ENCODE measurements at places on chromosomes 6 and 20.

- DNase-seq = no peak
Measured at GRCh38 chr6:12811519-12811918, 95.0 kb downstream of the PHACTR1 start.

- DNase-seq = no peak
Measured at GRCh38 chr6:111015389-111016124, 33.7 kb downstream of the RPF2 start.

DNA sequence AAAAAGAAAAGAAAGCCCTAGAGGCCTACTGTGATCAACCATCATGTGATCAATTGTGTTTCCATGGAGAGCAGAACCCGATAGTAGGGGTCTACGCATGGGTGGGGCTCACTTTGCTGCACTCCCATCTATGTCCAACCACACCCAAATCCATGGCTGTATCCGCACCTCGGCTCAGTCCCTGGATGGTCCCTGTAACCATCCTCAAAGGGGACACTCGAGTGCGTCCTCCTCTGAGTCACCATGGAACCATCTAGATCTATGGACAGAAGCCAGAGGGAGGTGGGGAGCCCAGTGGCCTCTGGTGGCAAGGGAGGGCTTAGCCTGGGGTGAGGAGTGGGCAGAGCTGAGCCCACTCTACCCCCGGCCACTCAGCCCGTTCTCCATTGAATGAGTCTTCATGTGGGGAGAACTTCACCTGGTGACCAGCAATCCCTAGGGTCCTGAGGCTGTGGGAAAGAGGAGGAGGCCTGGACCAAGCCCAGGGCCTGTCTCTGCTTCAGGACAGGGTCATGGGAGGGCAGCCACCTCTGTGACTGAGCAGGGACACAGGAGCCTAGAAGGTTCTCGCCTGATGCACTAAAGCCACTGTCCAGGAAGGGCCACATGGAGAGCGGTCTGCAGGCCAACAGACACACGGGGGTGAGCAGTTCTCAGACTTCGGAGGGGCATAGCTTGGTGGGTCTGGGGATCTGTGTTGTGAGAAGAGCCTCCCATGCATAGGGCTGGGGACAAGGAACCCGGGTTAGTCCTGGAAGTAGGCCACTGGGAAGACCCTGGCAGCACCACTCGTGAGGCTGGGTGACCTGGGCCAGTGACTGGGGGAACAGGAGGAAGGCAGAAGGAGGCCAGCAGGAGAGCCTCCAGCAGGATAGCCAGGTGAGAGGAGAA lies 19.3 kb downstream of the RAET1L start:
- DNase-seq = no peak

DNA sequence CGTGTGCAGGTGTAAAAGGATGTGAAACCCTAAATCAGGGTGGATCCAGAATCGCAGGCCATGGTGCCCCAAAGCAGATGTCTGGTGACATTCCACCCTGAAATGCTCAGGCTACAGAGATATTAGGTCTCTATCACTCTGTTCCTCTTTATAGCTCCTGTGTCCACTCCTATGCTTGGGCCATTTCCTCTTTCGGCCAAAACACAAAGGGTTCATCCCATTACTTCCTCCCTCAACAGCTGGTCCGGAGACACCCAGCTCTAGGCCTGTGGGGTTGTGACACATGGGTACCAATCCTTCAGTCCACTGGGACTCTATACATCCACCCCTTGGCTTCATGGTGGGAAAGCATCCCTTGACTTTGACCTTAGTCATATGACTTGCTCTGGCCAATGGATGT lies 1.7 kb upstream of the SIGLEC1 start:
- DNase-seq = no peak

DNA sequence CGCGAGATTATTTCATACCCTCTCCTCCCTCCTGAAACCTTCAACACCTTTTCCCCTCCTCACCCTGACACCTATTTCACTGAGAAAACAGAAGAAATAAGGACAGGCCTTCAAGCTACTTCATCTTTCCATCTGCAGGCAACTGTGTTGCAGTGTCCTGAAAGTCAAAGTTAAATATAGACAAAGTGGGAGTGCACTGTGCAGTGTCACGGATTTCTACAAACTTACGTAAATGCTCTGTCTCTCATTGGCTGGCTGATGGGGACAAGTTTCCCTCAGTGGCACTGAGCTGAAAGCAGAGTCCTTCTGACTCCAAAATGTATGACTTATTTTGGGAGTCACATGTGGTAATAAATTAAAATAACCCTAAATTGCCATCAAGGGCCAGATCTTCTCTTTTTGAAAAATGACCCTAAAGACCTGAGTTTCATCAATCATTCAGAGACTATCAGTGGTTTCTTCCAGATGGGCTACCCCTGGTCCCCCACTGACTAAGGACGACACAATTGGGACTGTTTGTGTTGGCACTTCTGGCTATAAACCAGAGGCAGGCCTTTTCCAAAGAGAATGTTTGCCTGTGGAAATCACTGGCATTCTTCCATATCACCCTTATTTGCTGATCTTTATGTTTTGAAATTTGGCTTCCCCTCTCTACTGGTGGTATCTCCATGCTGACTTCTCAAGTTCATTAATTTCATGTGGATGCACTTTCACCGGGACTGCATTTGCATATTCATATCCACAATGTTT lies 21.6 kb downstream of the ALDH8A1 start:
- DNase-seq = no peak

GRCh38 chr6:139608466-139609261 lies 234.2 kb upstream of the CITED2 start:
- DNase-seq = no peak

DNA sequence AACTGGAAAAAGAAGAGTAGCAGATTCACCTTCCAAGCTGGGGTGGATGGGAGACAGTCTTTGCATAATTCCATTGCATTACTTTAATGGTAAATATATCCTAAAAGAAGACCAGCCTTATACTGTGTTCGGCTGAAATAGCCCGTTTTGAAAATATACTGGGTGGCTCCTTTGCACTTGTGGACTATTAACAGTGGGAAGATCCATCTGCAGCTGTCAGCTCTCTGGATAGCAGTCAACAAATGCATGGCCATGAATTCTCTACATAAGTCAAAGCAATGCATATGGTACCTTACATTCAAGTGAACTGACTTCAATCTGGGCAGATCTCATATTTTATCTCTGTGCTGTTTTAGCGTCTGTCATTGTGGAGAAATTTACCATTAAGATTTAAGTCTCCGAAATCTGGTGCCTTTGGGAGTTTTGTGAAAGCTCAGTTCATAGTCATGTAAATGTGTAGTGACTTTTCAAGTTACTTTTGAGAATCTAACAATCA lies 400.6 kb upstream of the RNF217 start:
- DNase-seq = no peak

DNA sequence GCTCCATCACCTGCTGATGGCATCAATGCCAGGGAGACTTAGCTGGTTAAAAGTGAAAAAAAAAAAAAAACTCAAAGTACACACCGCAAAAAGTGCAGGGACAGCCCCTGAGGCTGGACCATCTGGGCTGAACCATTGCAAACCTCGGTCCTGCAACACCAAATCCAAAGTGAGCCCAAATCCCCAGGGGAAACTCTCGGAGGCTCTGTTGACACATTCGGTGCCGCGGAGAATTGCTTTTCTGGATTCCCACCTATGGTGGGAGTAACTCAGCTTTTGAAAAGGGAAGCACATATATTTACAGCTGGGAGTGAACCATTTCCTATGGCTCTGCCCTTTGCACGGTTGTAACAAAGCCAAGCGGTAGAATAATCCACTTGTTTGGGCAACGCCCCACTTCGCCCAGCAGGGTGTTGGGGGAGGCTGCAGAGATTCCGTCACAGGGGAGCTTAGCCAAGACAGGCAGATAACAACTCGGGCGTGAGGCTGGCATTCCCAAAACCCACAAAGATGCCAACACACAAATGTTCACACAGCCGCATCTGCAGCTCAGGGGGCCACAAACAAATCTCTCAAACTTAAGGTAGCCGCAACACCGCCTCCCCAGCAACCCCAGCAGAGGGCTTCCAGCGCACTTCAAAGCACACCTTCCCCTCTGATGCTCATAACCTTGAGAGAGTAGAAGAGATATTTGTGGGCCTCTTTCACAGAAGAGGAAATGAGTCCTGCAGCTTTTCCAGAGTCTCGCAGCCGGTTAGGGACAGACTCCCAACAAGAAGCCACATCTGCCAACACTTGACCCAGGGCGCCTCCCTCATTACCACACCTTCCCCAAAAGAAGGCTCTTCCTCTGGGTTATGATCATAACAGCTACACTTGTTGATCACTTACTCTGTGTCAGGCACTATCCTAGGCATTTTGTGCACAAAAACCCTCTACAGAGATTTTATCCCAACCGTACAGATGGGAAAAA lies 11.4 kb downstream of the ZC3H12D start:
- DNase-seq = no peak

DNA sequence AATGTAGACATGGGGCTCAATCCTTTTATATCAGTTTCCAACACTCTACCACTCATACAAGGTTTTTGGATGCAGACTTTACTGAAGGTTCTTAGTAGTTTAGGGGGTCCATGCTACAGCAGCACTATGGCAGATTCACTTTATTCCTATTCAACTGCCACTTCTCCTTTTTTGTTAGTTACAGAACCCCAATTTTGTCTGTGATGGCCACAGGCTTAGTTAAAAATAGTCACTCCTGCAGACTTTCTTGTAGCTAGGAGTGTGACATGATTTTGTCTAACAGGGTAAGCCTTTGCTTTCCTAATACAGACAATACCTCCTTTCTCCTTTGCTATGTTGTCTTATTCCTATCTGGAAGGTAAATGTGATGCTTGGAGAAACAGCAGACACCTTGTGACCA lies 90.0 kb upstream of the SLC24A3 start:
- no peak for DNase-seq

- DNase-seq = no peak
Measured at GRCh38 chr20:50995506-50995905, 27.4 kb downstream of the KCNG1 start.

- no peak for DNase-seq
Measured at GRCh38 chr6:35552285-35552917, 39.7 kb upstream of the TULP1 start.

DNA sequence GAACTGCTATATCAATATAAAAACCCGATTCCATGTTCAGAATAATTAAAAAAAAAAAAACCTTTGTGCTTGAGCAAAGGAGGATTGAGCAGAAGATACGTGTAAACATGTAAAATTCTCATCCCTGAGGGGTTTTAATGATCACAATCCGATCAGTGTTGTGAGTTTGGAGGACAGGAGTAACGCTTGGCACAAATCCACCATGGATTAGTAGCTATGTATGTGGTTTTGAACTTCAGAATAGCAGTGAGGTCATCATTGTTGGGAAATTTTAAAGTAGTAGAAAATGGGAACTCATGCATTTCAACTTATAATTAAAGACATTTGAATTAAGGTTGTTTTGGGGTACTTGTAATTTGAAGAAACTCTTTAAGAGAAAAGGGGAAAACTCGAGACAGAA lies 203.2 kb downstream of the RPS12 start:
- DNase-seq = no peak

GRCh38 chr6:5199283-5199682 lies 61.5 kb downstream of the LYRM4 start:
- DNase-seq = no peak

DNA sequence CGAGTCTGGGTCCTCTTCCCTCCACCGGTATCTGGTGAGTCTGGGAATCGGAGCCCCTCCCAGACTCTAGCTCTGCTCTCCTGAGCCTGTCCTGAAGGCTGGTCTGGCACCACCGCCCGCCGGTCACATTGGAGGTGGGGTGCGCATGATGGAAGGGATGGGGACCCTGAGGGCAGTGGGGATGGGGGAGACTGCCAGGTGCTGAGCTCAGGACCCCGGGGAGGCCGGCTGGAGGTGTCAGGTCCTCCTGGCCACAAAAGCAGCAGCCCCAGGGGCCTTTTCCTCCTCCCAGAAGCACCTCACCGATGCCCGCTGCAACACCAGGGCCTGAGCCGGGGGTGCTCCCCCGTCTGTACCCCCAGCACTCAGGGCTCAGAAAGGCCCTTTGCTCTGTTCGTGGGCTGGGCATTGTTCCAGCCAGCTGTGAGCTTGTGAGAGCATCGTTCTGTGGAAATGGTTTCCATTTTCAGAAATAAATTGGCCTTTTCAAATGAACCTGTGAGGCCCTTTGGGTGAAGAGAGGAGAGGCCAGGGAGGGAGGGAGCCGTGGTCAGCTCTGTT lies 2.5 kb upstream of the NPBWR2 start:
- no peak for DNase-seq

DNA sequence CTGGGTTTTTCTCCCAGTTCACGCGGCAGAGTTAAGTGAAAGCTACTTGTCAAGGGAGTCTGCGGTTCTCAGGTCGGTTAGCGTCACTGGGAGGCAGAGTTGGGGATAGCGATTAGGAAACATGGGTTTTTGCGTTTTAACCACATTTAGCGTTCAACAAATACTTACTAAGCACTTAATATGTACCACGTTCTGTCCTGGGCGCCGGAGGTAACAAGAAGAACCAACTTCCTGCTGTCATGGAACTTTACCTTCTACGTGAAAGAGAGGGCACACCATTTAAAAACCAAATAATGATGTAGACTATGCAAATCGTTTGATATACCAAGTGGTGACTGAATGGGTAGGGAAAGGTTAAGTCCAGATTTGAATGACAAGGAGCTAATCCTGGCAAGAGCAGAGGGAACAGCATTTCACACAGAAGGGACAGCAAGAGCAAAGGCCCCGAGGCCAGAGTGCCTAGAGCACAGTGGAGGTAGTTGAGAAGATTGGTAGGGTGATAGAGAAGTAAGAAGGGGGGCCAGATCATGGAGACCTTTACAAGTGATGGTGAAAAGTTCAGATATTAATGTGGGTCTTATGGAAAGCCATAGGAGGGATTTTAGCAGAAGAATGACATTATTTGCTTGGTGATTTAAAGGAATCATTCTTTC lies 744 bp downstream of the RIOK1 start:
- DNase-seq = no peak

DNA sequence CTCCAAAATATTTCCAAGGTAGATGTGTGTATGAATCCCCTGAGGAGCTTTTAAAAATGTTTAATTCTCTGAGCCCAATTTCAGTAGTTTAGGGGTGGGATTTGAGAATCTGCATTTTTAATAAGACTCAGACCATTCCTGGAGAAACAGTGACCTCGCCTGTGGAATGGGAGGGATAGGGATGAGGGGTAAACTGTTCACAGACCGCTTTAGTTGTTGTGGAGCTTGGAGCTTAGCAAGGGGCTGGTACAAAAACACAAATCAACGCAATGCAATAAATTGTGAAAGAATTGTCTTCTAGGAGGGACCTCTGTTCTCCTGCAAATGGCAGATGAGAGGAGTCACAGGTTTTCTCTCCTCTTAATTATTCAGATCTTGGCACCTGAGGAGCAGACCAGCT lies 239.3 kb upstream of the SULF2 start:
- DNase-seq = no peak

DNA sequence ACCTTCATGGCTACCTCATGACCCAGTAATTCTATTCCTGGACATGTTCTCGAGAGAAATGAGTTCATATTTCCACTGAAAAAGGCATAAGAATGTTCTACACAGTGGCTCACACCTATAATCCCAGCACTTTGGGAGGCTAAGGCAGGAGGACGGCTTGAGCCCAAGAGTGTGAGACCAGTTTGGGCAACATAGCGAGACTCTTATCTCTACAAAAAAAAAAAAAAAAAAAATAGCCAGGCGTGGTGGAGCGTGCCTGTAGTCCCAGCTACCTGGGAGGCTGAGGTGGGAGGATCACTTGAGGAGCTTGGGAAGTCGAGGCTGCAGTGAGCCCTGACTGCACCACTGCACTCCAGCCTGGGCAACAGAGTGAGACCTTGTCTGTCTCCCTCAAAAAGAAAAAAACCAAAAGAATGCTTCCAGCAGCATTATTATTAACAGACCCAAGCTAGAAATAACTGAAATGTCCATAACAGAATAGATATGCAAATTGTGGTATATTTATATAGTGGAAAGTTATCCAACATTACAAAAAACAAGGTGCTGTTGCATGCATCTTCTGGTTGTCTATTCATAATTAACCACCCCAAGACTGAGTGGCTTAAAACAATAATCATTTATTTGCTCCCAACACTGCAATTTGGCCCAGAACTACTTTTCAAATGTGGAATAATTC lies 9.4 kb upstream of the RAB44 start:
- no peak for DNase-seq

Measured in renal cortex interstitium (tissue), 15 donors.